ENCODE measurements at places on chromosomes 7 and 10. TPM values are rescaled to one million over a fixed set of nuclear protein-coding genes. Genes with fewer than 3 reads are reported as not detected.

The RADIL gene
- total RNA-seq: 2.6 TPM

The RAB19 gene
- 0.72 TPM for total RNA-seq

The SPOCK2 gene
- 3.8 TPM for total RNA-seq

The NKX2-3 gene
- not detected for total RNA-seq

The PTPRZ1 gene
- total RNA-seq: 26.1 TPM

The TCAF1 gene
- 40.9 TPM for total RNA-seq

The PDZD7 gene
- 9.0 TPM for total RNA-seq

The LEP gene
- 0.54 TPM for total RNA-seq
